Neural progenitor cell (in vitro differentiated cells): ENCODE measurements at places on chromosomes 4 and X.
A peak's percentile ranks its signal among the peaks of the same experiment; 100 is the strongest.

DNA sequence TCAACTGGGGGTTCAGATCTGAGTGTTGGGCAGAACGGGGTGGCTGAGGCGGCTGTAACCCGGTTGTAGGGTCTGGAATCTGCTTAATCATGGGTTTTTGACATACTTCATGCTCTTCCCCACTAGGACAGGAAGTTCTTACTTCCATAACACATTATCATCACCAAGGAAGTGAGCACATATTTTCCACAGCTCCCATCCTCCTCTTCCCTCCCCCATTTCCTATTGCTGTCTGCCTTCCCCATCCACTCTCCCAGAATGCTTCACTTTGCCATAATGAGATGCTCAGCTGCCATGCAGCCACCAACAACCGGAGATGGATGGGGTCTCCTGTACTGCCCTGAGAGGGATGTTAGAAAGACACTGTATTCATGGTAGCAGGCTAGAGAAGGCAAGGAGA is 6.4 kb upstream of the DCUN1D4 start:
- DNase-seq, result no peak

GRCh38 chr4:1873776-1874175 is 2.6 kb downstream of the NSD2 start:
- no peak for DNase-seq

DNA sequence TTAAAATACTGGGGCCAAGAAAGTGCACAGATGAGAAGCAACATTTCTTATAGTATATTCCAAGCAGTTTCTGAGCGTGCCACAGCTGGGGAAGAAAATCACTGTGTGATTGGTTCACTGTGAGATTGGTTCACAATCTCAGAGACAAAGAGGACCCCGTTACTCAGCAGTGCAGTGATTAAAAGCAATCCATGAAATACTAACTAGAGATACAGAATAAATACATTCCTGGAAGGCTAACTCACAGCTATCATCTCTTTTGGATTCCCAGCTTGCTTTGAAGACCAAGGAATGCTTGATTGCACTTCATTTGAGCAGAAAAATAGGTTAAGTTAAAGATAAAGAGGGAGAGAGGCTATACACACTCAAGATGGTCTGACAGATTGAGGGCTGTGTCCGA is 132.1 kb upstream of the RAPGEF2 start:
- peak; percentile 16 for DNase-seq

DNA sequence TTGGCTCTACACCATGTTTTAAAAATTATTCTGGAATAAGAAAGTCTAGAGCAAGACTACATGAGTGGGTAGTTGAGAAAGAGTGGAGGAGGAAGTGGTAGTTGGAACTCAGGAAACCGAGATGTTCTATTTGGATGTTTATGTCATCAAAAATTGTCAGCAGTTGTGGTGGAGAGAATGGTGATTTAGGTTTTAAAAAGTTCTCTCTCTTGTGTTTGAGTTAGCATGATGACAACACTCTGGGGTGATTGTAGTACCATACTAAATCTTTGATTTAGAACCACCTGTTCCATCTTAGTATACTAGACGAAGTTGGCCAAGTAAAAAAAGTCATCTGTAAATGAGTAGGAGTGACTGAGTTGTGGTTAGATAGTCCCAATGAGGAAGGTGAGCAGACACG is 40.7 kb downstream of the KLHL2 start:
- no peak for DNase-seq

GRCh38 chrX:129750971-129751370 is 12.2 kb downstream of the XPNPEP2 start:
- DNase-seq, result no peak

- peak; percentile 11 for DNase-seq
Observed at GRCh38 chrX:48694776-48695533, 1.6 kb upstream of the SUV39H1 start.

- DNase-seq, result no peak
Observed at GRCh38 chr4:109614466-109614865, 54.4 kb downstream of the MCUB start.

- no peak for DNase-seq
Observed at GRCh38 chr4:106450249-106450648, 81.7 kb upstream of the GIMD1 start.

DNA sequence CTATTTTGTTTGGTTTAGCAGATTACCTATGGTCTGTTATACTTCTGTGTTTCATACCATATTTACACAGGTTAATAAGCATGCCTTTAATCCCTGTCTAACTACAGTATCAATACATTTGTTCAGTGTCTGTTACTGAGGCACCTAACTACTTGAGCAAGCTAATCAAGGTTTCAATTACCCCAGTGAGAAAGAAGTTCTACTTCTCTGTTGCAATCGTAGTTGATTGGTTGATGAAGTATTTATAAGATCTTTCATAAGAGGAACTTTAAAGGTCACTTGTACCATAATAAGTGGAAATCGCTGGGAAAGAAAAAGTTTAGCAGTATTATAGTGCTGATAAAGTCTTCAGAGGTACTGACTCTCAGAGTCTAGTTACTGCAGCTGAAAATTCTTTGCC is 490.6 kb downstream of the RPA4 start:
- DNase-seq, result no peak

DNA sequence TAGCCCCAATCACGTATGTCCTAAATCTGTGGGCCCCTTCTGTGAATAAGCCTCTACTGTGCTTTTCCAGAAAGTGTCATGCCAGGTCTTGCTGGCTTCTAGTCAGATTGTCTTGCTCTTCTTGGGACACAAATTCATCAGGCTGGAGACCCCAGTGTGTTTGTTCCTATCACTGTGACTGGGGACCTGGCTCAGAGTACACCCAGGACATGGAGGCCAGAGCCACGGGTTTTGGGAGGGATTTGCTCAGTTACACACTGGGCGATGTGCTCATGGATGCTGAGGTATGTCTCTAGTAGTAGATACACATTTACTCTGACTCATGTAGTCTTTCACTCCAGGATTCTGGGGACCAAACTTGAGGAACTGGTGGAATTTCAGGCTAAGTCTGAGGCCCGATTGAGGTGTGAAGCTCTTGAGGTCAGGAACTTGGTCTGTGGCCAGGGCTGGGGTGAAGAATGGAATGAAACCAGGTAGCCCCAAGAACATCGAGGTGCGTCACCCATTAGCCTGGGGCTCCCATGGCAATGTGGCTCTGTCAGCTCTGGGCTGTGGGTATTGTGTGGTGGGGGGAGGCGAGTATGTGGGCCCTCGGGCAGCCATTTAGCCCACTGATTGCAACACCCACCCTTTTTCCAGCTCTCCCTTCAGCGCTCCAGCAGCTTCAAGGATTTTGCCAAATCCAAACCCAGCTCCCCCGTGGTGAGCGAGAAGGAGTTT is 7.7 kb downstream of the SASH3 start:
- no peak for DNase-seq

GRCh38 chr4:170271723-170272122 is 182.0 kb upstream of the AADAT start:
- no peak for DNase-seq

DNA sequence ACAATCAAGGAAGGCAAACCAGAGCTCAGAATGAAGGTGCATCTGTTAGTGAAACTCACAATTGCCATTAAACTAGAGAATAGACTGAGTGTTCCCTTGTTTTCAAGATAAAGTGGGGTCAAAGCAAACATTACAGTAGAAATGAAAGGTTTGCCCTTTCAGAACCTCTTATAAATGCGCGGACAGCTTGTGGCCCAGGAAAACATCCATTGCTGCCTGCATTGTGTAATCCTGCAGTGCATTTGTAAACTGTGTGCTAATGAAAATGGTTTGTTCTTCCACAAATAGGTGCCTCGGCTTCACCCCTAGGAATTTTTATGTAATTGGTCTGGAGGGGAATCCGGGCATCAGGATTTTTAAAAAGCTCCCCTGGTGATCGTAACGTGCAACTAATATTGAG is 62.8 kb downstream of the SNX25 start:
- DNase-seq, result no peak

DNA sequence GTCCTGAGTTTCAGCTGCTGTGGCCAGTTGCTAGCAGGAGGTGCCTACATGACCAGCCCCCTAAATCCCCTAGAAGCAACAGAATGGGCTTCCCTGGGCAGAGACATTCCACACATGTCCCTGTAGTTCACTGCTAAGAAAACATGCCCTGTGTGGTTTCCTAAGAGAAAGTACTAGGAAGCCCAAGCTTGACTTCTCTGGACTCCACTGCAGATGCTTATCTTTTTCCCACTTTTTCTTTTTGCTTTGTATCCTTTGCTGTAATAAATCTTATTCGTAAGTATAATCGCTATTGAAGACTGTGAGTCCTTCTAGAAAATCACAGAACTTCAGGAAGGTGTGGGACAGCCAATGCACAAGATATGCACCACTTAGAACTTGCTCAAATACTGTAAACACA is 15.6 kb downstream of the RPGR start:
- no peak for DNase-seq

DNA sequence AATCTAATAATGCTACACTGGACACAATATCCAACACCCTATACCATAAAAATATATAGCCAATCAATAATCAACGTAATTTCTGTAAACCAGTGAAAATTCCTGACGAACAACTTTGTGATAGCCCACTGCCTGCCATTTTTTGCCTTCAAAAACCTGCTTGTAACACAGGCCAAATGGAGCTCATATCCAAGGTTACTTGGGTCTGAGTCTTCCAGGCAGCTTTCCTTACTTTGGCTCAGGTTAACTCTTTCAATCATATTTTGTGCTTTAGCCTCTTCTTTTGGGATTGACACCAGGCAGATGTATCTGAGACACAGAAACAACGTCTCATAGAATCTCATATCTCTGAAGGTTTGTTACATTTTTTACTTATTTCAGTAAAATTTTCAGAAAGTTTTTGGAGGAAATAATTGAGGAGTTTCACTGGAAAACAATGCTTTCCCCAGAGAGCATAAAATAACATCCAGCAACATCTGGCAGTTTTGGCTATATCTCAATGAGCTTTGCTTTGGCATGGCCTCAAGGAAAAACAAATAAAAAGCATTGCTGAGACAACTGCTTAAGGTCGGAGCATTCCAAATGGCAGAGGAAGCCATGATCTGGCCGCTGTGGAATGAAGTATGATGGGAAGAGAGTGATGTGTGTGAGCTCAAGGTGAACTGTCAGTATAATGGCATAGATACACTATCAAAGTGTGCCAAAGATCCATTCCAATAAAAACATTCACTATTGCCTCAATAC is 162.9 kb upstream of the SPIN4 start:
- no peak for DNase-seq

DNA sequence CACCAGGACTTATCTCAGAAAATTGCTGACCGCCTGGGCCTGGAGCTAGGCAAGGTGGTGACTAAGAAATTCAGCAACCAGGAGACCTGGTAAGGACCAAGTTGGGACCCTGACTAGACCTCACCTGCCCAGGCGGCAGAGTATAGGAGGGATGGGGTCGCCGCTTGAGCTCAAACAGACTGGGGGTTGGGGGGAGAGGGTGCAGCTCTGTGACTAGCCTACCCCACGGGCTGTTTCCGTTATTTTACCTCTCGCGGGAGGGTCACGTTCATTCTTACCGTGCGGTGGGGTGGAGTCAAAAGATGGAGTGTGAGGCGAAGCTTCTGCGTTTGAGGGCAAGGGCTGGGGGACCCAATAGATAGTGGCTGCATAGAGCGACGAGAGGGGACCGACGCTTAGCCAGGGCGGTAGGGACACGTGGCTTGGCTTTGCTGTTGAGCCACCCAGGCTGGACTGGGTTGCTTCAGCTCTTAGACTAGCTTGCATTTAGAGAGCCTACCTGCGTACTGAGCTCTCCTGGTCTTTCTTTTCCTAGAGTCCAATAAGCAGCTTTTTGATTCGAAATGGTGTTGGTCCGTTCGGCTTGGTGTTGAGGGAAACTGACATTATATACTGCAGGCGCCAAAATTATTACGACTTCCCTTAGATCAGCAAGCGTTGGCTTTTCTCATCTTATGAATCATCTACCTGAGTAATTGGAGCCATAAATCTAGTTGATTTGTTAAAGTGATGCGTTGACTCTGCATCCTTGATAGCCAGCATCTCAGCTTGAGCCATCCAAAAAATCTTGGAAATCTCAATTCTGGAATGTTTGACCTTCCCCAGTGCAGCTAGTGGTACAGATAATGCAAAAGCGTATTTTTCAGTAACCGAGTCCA is 591 bp downstream of the PRPS1 start:
- DNase-seq, result peak; percentile 63

DNA sequence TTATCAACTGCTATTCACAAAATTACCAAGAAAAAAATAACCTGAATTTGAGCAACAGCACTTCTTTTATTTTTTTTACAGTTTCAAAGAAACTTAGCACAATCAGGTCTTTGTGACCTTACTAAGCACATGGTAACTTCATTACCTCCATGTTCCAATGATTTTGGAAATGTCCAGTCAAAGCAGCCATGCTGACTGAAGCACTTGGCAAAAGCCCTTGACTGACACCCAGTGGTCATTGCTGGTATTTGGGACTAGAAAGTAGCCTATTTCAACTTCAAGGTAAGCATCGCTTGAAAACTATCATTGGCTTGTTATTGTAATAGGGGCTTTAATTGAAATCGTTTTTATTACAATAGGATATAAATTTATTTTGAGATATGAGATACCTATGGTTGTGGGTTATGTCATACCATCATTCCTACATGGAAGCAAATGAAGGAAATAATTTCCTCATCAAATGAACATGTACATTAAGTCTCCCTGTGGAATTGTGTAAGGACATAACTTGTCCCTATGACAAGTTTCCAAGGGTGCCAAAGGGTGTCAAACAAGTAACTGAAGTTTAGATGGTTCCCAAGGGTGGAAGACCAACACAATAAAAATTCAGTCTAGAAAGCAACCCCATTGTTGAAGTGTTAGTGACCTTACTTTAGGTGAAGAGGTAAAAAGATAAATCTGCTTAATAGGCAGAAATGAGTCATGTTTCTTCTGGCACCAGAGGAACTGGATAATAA is 15.2 kb upstream of the ANXA10 start:
- peak; percentile 75 for DNase-seq

DNA sequence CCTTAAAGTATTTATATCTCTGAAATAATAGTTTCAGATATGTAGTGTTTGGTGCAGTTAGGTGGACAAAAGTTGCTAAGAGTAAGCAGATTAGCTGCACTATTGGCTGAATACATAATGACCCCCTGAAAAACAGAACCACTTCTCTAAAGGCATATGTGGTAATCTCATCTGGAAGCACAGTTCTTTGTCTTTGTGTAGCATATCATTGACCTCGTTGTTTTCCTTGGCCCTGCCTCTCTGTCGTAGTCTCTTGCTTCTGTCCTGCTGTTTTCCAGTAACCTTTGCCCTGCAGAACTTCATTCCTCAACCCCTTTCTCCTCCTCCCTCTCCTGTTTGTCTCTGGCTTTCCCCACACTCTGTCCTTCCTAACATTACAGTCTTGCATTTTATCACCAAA is 41.4 kb downstream of the JADE3 start:
- DNase-seq, result peak; percentile 66

GRCh38 chr4:22488106-22488505 is 27.8 kb downstream of the ADGRA3 start:
- DNase-seq, result no peak

- no peak for DNase-seq
Observed at GRCh38 chr4:108110450-108110849, 58.3 kb downstream of the LEF1 start.

DNA sequence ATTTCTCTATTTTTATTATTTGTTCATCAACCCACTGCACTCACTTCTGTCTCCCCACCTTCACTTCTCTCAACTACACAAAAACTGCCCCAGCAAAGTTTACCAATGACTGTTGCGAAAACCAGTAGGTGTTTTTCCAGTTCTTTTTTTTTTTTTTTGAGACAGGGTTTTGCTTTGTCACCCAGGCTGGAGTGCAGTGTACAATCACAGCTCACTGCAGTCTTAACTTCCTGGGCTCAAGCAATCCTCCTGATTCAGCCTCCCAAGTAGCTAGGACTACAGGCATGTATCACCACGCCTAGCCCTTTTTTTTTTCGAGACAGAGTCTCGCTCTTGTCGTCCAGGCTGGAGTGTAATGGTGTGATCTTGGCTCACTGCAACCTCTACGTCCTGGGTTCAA is 24.1 kb upstream of the HPRT1 start:
- DNase-seq, result no peak

GRCh38 chr4:7811536-7812191 is 128.0 kb downstream of the AFAP1 start:
- DNase-seq, result peak; percentile 61
